ENCODE measurements at places on chromosomes 12 and 14.

- DNase-seq, result no peak
Measured at GRCh38 chr14:98704441-98704840, 567.6 kb downstream of the BCL11B start.

DNA sequence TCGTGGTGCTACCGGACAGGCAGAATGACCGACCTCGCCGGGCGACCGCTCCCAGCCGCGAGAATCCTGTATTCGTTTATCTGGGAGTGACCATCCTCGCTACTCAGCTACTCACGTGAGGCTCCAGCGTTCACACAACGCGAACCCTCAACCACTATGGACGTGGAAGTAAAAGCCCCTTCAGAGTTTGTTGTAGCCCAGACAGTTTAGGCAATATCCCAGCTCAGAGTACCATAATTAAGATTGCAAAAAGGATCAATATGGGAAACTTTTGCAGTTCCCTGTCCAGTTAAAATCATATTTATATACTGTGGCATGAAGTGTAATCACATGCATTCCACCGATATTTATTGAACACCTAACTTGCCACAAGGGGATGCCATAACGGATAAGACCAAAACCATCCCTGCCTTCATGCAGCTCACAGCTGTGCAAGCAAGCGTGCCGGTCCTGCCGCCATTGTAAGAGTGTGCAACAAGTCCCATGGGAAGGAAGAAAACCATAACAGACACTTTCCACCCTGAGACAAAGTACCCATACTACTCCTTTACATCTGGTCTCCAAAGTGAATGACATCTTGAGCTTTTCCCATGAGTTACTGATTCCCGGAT, 938 bp upstream of the MAX start:
- DNase-seq, result no peak

DNA sequence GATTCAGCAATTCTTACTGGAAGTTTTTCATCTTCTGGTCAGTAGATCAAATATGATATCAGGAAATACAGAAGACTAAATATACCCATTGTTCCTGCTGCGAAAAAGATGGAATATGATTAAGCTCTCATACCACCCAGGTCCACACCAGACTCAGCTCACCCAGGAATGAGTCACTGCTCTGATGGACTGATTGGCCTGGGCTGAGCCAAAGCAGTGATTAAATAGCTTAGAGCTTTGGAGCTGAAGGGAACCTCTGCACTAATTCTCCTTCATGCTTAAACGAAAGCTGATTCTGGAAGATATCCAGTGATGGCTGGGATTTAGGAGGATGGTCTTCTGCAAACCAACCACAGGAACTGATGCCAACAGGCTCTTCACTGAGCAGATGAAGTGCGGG, 62.0 kb upstream of the SYT1 start:
- DNase-seq, result no peak

DNA sequence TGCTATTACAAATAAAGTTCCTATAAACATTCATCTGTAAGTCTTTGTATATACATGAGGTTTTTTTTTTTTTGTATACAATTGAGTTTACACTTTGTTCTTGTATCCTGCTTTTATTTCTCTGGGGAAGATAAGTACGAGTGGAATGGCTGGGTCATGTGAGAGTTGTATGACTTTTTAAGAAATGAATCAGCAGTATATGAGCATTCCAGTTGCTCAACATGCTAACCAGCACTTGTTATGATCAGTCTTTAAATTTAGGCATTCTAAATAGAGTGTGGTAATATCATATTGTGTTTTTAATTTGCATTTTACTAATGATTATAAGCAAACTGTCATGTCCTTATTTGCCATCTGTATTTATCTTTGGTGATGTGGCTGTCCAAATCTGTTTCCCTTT, 44.7 kb upstream of the AMIGO2 start:
- DNase-seq, result no peak

GRCh38 chr12:87160848-87161601, 868.2 kb downstream of the C12orf50 start:
- no peak for DNase-seq

- DNase-seq, result no peak
Measured at GRCh38 chr12:50052964-50053363, 4.4 kb upstream of the ASIC1 start.

- no peak for DNase-seq
Measured at GRCh38 chr14:32075672-32076277, 1.3 kb upstream of the ARHGAP5 start.

DNA sequence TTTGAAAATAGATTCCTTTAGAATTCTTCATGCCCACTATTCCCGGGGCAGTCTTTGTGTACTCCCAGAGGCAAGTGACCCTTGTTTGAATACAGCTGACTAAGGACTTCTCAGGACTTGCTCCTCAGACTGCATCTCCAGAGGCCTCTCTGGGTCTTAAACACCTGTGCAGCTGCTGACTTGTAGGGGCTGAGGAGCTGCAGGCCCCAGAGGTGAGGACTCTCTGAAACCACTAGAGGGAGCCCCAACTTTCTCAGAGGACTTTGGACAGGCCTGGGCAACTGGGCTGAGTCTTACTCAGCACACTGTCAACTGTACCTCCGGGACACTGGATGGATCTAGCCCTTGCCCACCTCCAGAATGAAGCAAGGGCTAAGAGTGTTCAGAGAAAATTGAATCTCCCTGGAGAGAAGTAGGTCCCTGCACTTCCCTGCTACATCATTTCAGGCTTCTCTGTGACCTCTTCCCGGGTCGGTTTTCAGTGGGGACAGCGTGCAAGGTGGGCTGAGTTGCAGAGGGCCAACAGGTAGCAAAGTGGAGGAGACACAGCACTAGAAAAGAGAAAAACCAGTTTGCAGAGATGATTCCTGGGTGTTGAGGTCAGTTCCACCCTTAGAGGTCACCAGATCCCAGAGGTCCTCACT, 164.6 kb downstream of the TMEM117 start:
- no peak for DNase-seq

GRCh38 chr12:69828897-69829296, 3.9 kb downstream of the MYRFL start:
- DNase-seq, result no peak

- DNase-seq, result no peak
Measured at GRCh38 chr12:171743-172676, 41.9 kb downstream of the SLC6A12 start.

- peak; percentile 35 for DNase-seq
Measured at GRCh38 chr12:810671-811415, 58.5 kb downstream of the WNK1 start.

- no peak for DNase-seq
Measured at GRCh38 chr14:59869381-59870255, 958 bp downstream of the RTN1 start.

DNA sequence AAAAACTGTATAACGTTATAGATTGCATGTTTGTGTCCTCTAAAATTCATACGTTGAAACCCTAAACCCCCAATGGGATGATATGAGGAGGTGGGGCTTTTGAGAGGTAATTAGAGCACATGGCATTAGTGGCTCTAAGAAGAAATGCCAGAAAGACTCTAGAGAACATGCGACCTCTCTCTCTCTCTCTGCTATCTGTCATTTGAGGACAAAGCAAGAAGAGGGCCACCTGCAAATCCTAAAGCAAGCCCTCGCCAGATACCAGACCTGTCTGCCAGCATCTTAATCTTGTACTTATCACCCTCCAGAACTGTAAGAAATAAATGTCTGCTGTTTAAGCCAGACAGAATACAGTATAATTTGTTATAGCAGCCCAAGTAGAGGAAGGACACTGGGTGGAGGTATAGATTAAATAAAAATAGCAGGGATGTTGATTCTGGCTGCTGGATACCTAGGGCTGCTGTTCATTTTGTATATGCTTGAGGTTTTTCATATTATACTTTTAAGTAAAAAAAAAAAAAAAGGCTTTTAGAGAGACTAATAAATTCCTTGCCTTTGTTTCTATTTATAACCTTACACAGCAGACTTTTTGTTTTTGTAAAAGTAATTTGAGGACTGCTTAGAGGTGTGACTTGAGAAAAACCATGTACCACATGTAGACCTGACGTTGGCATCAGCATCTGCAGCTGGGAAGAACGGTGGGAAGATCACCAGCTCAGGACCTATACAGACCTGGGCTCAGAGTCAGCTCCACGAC, 26.9 kb downstream of the MOK start:
- DNase-seq, result no peak

DNA sequence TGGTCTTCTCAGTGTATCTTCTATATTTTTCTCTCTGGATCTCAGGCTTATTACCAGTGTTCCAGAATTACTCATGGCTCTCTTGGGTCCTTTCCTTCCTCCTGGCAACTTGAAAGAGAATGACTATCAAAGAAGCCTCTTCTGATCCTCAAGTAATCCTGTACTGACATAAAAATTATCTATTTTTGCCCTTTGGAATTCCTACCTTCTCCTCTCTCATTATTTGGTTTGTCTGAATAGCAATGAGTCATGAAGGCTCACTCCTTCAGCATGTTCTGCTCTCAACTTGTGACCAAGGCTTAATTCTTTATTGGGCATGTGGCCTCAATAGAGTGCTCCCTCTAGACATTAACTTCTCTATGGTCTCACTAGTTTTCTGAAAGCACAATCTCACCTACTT, 553.6 kb upstream of the ATP2B1 start:
- DNase-seq, result no peak

DNA sequence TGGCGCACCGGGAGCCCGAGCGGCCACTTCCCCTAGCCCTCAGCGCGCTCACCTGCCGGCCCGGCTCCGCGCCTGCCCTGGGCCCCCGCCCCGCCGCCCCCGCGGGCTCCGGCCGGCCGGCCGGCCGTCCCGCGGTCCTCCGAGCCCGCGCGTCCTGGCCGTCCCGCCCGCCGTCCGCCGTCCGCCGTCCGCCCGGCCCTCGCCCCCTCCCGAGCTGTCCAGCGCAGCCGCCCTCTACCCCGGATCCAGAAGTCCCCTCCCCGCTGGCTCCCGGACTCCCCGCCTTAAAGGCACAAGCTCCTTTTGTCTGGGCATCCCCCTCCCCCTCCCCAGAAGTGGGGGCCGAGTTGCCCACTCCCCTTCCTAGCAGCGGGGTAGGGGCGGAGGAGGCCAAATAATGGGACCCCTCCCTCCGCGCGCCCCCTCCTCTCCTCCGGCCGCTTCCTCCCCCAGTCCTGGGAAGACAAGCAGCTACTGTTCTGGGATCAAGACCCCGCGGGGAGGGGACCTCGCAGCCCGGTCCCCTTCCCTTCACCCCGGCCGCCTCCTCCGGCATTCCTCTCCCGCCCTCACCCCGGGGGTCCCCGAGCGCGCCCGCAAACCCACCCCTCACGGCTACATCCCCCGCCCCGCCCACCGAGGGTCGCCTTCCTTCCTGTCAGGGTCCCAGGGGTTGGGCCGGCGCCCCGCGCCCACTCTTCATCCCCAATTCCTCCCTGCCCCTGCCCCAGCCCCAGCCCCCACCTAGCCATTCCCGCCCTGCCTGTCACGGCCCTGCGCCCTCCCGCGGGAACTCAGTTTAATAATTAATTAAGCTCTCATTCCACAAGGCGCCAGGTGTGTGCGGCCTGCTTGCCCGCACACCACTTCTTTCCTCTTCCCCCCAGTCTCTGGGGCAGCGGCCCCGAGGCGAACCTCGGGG, at the start of gene ADCY6:
Gene ADCY6 (minus strand): TSS at position 236 of the 922 bp plus-strand sequence. CDS start 5,655 bp downstream, outside the sequence.
- DNase-seq, result no peak

DNA sequence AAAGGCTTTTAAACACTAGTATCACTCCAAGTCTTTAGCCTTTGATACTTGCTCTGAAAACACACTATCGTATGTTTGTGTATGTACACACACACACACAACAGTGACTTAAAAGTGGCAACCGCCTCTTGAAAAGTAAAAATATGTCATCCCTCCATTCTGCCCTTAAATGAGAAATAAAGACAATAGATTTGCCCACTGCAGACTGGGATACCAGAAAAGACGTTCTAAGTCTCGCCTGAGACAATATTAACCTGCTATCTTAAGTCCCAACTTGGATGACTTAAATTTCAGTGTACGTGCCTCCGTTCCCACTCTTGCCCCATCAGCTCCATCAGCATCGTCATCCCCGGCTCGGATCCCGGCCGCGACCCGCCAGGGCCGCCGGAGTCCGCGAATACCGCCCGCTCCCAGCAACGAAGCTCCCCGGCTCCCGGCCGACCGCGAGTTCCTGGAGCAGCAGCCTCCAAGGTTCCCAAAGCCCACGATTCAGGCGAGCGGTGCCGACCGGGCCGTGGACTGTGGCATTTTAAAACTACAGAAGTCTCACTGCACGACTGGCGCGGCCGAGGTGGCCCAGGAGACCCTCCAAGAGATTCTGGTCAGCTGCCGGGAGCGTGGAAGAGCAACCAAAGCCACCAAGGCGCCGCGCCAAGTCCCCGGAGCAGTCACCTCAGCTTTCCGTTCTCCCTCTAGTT, 2.8 kb upstream of the ARID2 start:
- DNase-seq, result peak; percentile 18

- no peak for DNase-seq
Measured at GRCh38 chr14:49792618-49793017, 24.7 kb downstream of the KLHDC2 start.

Measured in activated CD4-positive, alpha-beta T cell treated with anti-CD3 and anti-CD28 coated beads for 24 hours (primary cell).